ENCODE measurements at places on chromosomes 16 and 17.

DNA sequence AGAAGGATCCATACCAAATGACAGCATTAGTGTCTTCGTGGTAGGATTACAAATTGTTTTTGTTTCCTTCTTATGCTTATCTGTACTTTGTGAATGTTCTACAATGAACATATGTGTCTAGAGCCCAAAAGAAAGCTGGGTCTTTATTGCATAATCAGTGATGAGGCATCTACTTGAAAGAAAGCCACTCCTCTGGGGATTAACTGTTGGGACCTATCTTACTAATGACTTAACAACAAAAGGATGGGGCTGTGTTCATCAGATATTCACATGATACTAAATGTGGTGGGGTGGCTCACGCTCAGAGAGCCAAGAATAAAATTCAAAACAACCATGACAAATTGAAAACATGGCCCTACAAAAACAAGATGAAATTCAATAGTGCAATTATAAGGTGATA, 160.2 kb downstream of the RGS9 start:
- no peak for DNase-seq

- DNase-seq, result no peak
Measured at GRCh38 chr17:9174779-9175574, 153.7 kb downstream of the NTN1 start.

GRCh38 chr17:56629531-56630075, 36.1 kb downstream of the NOG start:
- no peak for DNase-seq

DNA sequence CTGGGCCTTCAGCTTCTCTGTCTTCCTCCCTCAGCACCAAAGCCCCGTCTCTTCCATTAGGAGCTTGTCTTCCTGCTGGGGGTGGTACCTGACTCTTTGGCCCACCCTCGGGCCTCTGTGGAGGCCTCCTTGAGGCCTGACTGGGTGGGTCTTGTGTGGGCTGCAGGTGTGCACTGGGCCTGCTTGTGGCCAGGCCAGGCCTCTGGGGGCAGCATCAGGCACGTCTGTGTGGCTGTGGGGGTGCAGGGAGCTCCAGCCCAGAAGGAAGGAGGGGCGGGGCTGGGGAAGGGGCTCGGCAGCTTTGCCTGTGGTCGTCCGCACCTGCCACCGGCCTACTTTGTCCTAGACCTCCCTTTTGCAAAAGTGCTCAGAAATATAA, 7.0 kb downstream of the PIGQ start:
- no peak for DNase-seq

GRCh38 chr16:12951392-12951791, 50.0 kb downstream of the SHISA9 start:
- DNase-seq, result no peak

DNA sequence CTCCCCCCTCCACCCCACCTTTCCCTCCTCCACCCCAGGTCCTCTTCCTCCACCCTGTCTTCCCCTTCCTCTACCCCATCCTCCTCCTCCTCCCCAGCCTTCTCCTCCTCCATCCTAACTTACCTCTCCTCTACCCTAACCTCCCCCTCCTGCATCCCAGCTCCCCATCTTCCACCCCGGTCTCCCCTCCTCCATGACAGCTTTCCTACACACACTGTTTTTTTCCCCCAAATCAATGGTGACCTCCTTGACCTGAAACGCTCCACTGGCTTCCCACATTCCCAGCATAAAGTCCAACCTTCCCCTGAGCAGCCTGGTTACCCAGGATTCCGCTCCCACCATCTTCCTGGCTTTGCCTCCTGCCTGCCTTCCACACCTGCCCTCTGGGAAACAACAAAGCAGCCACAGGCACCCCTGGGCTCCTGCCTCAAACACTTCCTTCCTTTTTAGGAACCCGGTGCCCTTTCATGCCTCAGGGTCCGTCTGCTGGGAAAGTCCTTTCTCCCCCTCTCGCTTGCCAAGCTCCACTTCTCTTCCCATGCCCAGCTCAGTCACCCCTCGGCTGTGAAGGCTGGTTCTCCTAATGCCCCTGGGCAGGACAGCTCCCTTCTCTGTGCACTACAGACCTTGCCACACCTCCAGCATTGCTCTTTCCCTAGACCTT, 2.1 kb downstream of the RGS9 start:
- no peak for DNase-seq

DNA sequence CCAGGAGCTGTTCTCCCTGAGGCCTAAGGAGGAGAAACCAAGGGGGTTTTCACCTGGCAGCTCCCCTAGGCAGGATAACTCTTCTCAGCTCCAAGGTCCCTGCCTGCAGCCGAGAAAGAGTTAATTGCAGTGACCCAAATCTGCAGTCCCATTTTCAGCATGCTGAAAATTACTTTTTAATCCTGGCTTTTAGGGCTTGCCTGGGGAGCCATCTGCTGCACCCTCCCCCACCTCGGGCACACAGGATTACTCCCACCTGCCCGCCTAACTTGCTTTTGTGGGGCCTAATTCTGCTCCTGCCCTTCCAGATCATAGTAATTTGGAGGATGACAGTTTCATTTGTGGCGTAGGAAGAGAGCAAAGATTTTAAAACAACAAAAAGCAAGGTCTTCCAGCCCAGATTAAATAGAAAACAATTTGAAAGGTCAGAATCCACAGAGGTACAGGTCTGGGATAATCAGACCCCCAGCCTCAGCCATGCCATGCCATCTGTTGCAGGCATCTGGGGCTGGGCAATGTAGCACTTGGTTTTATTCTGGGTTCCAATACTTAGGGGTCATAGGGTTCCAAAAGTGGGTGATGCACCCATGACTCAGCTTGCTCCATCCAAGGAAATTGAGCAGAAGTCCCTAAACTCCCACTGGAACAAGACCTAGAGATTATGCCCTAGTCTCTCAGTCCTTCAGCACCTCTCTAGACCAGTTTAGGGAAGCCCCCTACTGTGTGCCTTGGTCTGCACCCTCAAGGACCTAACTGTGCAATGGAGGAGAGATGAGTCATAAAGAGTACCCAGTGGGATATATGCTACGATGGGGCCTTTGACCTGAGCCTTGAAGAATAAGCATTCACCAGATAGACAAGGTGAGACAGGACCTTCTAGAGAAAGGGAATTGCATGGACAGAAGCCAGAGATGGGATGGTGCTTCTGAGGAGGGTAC, 64.5 kb upstream of the NLK start:
- DNase-seq, result no peak

DNA sequence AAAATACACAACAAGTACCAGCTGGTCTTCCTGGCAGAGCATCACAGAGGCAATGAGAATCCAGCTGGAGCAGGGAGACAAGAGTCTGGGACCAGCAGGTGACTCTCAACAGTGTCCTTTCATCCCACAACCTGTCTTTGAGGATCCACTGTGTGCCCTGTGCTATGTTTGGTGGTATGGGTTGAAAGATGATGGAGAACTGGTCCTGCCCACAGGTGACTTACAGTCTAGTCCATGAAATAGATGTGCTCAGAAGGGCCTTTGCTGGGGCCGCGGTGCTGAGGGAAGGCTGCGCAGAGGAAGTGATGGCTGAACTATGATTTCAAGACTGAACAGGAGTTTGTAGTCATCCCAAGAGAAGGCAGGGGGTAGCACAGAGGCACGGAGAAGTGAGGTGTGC, 17.9 kb downstream of the WNT3 start:
- no peak for DNase-seq

DNA sequence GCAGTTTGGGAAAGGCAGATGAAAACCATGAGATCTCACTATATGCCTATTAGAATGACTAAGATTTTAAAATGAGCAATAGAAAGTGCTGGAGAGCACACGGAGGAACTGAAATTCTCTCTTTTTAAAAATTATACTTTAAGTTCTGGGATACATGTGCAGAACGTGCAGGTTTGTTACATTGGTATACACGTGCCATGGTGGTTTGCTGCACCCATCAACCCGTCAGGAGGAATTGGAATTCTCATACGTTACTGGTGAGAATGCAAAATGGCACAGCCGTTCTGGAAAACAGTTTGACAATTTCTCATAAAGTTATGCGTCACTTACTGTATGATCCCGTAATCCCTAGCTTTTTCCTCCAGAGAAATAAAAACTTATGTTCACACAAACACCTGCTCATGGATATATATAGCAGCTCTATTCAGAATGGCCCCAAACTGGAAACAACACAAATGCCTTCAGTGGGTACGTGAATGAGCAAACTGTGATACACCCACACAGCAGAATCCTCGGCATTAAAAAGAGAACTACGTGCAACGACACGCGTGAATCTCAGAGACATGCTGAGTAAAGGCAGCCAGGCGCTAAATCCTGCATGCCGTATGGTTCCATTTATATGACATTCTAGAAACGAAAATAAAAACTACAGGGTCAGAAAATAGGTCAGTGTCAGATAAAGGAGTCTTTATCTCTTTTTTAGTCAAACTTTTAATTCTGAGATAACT, 11.8 kb downstream of the PIK3R6 start:
- DNase-seq, result peak; percentile 6

- no peak for DNase-seq
Measured at GRCh38 chr17:57772774-57773173, 27.7 kb upstream of the CCDC182 start.

- DNase-seq, result no peak
Measured at GRCh38 chr17:51180486-51180885, 14.3 kb downstream of the NME2 start.
